ENCODE measurements at places on chromosomes 13 and 19. TPM values are rescaled to one million over a fixed set of nuclear protein-coding genes. Genes with fewer than 3 reads are reported as not detected.

GRCh38 chr13:98672947-98673613 is 79.4 kb downstream of the SLC15A1 start:
- peak; percentile 48 for DNase-seq

- DNase-seq, result no peak
Measured at GRCh38 chr19:50829801-50830200, 3.6 kb downstream of the KLK15 start.

- DNase-seq, result peak; percentile 67
Measured at GRCh38 chr19:40302224-40303011, 17.3 kb upstream of the AKT2 start.

- DNase-seq, result no peak
Measured at GRCh38 chr19:18153556-18154134, 682 bp downstream of the PIK3R2 start.

DNA sequence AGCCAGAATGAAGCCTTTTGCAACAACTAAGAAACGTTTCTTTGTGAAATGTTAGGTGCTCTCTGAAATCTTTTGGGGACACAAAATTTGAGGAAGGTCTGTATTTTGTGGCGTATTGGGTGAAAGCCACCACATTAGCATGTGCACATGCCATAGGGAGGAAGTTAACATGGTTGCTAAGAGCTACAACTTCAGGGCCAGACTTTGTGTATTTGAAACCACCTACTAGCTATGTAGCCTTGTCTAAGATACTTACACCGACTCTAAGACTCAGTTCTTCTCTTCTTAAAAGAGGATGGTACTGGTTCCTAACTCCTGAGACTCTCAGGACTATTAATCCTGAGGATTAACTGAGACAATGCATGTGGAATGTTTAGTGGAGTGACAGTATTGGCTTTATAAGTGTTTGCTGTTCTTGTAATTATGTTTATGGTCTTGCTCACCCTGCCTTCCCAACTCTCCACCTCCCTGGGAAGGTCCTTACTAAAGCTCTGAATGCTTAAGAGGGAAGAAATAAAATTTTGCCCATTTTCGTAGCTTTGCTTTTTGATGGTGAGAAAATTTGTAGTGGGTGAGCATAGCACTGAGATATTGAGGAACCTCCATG is 15.5 kb downstream of the SERP2 start:
- DNase-seq, result no peak

GRCh38 chr19:35404879-35405622 is 34.2 kb downstream of the GPR42 start:
- DNase-seq, result peak; percentile 98

- DNase-seq, result no peak
Measured at GRCh38 chr19:5478925-5479588, 23.8 kb downstream of the ZNRF4 start.

DNA sequence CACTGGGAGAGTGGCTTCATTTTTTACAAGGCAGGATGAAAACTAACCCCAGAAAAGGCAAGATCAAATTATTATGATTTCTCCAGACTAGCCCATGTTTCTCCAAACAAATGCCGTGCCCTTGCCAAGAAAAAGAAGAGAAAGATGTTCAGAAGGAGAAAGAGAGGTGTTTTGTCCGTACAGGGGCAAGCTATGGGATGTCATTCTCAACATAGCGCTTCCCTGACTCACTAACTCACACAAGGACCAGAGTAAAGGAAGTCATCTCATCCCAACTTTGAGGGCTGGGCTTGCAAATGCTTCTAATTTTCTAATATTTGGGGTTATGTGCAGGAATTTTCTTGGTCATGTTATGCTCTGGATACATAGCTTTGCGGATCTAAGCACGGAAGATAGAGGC is 224.2 kb upstream of the MAB21L1 start:
- no peak for DNase-seq

DNA sequence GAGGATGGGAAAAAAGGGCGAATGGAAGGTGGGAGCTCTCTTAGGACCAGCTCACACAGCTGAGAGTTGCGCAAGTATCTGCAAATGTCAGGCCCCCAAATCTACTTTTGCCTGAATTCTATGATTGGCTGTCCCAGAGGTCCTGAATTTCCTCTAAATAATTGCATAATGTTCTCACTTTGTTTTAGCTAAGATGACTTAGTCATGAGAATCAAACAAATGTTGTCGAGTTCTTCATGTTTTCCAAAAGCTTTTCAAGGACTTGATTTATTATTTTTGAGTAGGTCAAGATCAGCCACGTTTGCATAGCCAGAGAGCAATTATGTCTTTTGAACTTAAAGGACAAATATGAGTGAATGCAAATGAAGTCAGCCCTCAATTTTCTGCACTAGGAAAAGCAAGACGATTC is 246.6 kb upstream of the MAB21L1 start:
- DNase-seq, result no peak

- no peak for DNase-seq
Measured at GRCh38 chr13:93462151-93462550, 235.5 kb downstream of the GPC6 start.

DNA sequence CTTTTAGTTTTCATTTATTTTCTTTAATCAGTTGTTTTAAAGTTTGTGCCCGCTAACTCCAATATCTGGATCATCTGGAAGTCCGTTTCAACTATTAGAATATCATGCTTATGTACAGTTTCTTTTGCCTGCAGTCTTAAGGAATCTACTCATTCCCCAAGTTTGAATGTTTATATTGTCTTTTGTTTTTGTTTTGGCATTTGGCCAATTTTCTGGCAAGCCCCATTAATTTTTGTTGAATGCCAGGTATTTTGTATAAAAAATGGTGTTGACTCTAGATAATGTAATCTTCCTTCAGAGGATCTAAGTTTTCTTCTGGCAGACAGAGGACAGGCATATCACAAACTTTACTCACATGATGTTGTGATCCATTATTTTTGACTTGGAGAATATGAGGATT is 11.1 kb upstream of the ZNF235 start:
- DNase-seq, result no peak

GRCh38 chr13:83153848-83154247 is 728.4 kb downstream of the SLITRK1 start:
- DNase-seq, result no peak

DNA sequence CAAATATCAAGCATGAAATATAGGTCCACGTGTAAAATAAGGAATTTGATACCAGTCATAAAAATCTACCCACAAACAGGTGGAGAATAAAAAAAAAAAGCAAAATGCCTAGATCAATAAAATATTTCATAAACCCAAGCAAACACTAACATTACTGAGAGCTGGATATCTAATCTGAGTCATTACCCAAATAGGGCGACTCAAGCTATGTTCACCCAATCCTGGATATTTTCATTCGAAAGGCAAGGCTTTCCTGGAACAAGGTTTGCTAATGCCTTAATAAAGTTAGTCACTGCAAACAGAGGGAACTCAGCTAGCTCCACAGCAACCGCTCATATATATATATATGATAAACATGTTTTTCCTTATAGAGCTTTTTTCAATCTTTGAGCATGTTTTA is 33.5 kb upstream of the TM9SF2 start:
- DNase-seq, result peak; percentile 79

DNA sequence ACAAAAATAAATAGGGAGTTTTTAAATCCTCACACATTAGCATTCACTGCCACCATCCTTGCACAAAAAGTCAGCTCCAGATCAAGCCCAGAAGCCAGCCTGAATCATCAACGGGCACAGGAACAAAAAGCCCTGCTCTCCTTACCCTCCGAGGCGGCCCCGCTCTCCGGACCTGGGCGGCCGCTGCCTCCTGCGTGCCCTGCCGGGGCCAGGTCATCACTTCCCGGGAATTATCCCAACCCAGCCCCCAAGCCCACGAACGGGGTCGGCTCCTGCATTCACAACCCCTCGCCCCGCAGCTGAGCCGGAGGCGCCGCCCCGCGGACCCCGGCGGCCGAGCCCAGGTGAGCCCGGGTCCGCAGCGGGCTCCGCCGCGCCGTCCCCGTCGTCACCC is 754 bp downstream of the DNAJB1 start:
- DNase-seq, result no peak

DNA sequence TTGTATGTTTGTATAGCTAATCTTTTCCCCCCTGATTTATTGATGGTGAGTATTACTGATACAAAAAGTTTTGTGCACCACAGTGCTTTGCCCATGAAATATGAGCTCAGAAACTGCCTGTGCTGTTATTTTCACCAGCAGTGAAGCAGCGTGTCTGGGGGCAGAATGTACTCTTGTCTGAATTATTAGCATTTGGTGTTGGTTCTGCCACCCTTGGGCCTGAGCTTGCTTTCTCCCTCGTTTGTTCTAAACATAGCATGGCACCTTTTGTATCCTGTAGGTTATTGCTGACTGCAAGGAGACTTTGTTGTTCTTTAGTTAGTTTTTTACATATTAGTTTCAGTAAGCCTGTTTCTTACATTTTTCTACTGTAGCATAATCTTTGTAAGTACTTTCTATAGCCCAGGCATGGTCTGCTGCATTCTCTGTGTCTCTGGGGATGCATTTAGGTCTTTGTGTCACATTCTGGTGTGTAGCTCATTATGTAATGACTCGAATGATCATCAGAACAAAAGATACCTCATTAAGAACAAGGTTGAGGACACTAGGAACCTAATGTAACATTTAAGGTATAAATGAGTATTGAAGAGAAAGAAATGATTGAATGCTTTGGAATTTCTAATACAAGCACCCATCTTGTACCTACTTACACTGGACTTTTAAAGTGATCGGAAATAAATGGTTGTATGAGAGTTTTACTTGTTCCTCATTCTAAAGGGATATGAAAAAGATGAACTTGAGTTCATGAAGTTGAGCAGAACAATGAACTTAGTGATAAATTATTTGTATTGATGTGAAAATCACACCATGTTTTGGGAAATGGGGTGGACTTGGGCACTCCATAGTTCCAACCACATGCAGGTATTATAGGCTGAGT is 50.3 kb upstream of the GPI start:
- DNase-seq, result no peak

DNA sequence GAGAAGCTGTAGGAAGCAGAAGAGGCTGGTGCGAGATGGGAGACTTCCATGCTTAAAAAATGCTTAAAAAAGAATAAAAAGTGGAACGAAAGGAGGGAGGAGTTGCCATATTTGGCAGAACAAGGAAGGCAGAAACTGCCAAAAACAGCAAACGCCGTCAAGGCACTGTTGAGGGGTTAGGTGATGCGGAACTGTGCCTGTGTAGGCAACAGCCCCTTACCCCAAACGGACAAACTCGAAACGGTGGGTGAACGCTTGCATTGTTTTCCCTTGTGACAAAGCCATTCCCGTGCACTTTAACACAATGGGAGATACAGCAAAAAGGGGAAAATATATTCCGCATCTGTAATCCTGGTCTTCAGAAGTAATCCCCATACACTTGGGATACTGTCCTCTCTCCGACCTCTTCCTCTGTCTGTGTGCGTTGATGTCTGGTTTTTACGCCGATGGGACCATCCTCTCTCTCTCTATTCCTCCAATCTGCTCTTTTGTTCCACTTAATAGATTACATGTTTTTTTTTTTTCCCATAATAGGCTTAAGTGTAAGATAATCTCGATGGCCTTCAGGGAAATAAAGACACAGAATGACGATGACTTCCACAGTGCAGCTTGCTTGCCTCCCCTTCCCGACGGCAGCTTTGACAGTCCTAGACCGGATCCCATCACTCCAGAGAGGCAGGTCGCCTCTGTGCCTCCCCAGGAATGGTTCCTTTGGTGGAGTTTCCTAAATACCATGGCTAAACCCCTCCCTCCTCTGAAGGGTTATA is 132.7 kb upstream of the RNF113B start:
- DNase-seq, result no peak

GRCh38 chr13:105979131-105980011 is 556.1 kb downstream of the EFNB2 start:
- DNase-seq, result peak; percentile 85

GRCh38 chr13:110359840-110360301 is 52.8 kb downstream of the COL4A2 start:
- DNase-seq, result no peak

DNA sequence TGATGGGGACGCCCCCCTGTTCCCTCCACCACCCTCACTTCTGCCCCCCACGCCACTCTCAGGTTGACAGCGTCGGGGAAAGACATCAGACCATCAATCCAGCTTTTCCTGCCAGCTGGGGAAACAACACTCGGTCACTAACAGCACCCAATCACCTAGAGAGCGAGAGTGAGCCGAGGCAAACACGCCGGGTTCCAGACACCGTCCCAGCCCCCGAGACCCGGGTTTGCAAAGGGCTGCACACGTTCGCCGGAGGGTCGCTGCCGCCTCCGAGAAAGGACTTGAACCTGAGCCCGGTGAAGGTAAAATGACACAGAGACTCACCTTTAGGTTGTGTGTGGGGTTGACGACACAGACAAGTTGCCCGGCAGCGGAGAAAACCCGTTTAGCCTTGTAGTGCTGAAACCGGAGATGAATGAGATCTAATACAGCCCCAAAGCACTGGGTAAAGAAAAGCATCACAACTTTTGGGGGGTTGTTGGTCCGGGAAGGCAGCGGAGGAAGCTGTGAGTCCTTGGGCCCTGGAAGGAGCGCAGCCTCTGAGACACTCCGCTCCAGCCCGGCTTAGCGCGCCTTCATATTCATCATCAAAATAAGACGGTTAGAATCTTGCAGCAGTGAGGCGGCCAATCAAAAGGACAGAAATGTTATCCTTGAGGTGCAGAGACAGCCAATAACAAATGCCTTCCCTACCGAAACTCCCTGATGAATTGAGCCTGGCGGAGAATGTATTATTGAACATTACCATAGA is at the start of gene SIAH3:
Gene SIAH3, minus strand, starts transcription at position 583 of the 751 bp plus-strand sequence. Its CDS starts 124 bp downstream, at position 459.
- peak; percentile 71 for DNase-seq

- DNase-seq, result no peak
Measured at GRCh38 chr19:29088761-29089160, 124.2 kb downstream of the UQCRFS1 start.

DNA sequence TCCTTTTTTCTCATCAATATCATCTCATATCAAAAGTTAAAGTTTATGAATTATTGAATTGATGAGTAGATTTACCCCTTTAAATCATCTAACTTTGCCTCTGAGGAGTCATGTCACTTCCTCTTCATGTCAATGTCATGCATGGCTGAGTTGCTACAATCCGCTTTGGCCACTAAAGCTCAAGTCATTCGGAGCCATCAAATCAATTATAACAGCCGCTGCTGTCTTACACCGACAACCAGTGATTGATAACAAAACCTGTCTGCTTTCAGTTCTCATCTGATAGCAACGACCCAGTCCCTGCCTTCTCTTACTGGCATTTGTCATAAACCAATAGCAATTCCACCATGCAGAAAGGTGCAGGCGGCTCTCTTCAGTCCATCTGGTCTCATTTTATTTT is 429.3 kb downstream of the DIAPH3 start:
- DNase-seq, result no peak

- peak; percentile 92 for DNase-seq
Measured at GRCh38 chr19:21851596-21852345, 15.8 kb upstream of the ZNF43 start.

DNA sequence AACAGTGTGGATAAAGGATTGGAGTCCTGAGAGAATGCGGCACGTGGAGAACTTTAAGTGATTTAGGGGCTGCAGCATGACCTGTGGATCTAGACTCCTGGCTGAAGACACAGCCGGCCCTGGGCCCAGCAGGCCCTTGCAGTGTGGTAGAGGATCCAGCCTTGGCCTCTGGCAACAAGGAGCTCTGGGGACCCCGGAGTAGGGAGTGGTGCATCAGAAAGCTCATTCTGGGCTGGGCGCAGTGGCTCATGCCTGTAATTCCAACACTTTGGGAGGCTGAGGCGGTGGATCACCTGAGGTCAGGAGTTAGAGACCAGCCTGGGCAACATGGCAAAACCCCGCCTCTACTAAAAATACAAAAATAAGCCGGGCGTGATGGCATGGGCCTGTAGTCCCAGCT is 76.0 kb downstream of the CHST8 start:
- no peak for DNase-seq

The PCDH17 gene
- total RNA-seq, result not detected

The RAB3A gene
- total RNA-seq, result 1.8 TPM

The RBM26 gene
- 38.9 TPM for total RNA-seq

The AMER2 gene
- not detected for total RNA-seq

The TMEM38A gene
- 6.3 TPM for total RNA-seq

The TUBB4A gene
- not detected for total RNA-seq
